ENCODE measurements at places on chromosomes 11 and 22.

DNA sequence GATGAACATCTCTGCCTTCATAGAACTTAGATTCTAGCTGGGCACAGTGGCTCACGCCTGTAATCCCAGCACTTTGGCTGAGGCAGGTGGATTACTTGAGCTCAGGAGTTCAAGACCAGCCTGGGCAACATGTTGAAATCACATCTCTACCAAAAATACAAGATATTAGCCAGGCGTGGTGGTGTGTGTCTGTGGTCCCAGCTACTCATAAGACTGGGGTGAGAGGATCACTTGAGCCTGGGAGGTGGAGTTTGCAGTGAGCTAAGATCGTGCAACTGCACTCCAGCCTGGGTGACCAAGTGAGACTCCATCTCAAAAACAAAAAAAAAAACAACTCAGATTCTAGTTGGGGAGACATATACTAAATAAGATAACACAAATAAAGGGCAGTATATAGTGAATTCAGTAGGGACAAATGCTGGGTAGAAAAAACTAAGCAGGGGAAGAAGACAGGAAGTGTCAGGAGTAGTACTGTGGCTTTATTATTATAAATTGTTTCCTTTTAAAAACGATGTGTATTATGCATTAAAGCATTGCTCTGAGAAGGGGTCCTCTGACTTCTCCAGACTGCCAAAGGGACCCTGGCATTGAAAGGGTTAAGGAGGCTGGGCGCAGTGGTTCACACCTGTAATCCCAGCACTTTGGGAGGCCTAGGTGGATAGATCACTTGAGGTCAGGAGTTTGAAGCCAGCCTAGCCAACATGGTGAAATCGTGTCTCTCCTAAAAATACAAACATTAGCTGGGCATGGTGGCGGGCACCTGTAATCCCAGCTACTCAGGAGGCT is 46.7 kb downstream of the PACS1 start:
- DNase-seq = no peak

GRCh38 chr11:117644403-117645155 is 152.4 kb downstream of the DSCAML1 start:
- no peak for DNase-seq

- DNase-seq = no peak
Measured at GRCh38 chr11:45265969-45266675, 20.0 kb downstream of the SYT13 start.

- peak; percentile 94 for DNase-seq
Measured at GRCh38 chr11:73307323-73308002, 613 bp upstream of the ARHGEF17 start.

DNA sequence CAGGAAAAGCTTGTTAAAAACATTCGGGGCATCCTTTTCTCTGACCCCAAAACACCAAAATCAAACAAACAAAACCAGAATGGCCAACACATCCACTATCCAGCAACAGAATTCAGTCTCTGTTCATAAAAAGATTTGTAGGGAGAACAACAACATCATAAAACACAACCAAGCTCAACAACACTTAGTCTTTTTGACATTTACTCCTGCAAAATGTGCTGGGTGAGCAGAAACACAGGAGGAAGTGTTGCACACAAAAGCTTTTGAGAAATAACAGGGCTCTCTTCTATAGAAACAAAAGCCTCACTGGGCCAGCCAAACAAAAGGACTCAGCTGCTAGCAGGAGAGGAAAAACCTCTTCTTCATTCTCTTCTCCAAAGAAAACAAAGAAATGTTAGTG is 736.0 kb upstream of the CCDC90B start:
- peak; percentile 36 for DNase-seq

DNA sequence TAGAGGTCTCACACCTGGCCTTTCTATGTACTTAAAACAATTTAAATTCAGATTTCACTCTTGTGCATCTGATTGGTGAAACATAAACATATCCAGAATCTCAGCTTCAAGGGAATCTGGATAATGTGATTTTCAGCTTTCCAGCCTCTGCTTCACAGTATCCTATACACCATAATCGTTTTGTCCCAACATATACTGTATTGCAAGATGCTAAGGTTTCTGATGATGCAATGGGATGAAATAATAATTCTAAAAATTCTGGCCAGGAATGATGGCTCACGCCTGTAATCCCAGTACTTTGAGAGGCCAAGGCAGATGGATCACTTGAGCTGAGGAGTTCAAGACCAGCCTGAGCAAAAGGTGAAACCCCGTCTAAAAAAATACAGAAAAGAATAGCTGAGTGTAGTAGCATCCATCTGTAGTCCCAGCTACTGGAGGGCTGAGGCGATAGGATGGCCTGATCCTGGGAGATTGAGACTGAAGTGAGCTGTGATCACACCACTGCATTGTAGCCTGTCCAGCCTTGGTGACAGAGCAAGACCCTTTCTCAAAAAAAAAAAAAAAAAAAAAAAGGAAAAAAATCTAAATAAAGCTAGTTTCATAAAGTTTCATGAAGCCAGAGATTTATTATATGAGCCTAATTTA is 41.0 kb upstream of the CTSC start:
- DNase-seq = no peak

- no peak for DNase-seq
Measured at GRCh38 chr11:43122546-43122945, 189.2 kb upstream of the API5 start.

GRCh38 chr22:49266561-49267519 is 560.8 kb downstream of the BRD1 start:
- DNase-seq = no peak

- no peak for DNase-seq
Measured at GRCh38 chr11:117189941-117190544, 9.1 kb upstream of the TAGLN start.

DNA sequence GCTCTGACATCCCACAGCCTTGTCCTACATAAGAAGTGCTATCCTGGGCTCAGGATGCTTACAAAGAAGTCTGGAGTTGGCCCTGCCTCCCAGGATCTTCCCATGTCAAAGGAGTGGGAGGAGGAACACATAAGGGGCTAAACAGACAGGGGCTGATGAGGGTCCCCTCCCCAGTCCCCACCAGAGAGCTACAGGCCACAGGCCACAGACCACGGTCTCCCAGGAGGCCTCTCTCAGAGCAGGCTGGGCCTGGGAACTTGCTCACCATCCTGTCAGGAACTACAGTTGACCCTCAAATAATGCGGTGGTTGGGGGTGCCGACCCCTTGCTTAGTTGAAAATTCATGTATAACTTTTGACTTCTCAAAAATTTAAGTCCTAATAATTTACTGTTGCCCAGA is 315.5 kb downstream of the NTM start:
- no peak for DNase-seq

- DNase-seq = no peak
Measured at GRCh38 chr22:25602445-25602844, 38.0 kb downstream of the GRK3 start.

DNA sequence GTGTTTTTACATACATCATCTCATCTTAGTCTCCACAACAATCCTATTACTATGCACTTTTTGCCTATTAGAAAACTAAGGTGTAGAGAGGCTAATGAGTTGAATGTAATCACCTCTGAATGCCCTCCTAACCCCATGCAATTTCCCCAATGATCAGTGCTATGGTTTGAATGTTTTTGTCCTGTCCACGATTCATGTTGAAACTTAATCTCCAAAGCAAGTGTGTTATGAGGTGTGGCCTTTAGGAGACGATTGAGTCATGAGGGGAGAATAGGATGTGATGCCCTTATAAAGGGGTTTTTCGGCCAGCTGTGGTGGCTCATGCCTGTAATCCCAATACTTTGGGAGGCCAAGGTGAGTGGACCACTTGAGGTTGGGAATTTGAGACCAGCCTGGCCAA is 2.0 kb upstream of the CCDC73 start:
- no peak for DNase-seq

DNA sequence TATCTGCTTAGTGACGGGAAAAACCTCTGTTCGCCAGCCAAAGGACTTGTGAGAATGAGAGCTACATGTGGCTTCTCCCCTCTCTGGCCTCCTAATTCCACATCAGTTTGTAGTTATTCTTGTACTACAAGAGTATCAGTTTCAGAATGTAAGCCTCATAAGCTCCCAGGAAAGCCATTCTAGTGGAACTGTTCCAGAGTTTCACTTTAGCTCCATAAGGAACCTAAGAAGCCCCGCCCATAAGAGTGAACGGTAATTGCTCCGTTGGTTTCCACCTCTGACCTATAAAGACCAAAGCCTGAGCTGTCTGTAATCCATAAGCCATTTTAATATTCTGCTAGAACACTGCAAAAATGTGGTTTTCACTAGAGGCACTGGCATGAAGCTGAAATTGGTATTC is 53.0 kb downstream of the SIK3 start:
- no peak for DNase-seq

DNA sequence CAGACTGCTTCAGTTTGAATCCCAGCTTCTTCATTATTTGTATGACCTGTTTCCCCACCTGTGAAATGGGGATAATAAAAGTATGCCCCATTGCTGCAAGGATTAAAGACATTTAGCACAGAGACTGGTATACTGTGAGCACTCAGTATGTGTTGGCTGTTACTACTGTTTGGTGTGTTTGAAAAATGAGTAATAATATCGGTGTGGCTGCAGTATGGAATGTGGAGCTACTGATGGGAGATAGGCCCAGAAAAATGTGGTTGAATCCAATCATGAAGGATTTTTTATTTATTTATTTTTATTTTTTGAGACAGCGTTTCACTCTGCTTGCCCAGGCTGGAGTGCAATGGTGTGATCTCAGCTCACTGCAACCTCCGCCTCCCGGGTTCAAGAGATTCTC is 9.1 kb upstream of the C1QTNF4 start:
- no peak for DNase-seq

DNA sequence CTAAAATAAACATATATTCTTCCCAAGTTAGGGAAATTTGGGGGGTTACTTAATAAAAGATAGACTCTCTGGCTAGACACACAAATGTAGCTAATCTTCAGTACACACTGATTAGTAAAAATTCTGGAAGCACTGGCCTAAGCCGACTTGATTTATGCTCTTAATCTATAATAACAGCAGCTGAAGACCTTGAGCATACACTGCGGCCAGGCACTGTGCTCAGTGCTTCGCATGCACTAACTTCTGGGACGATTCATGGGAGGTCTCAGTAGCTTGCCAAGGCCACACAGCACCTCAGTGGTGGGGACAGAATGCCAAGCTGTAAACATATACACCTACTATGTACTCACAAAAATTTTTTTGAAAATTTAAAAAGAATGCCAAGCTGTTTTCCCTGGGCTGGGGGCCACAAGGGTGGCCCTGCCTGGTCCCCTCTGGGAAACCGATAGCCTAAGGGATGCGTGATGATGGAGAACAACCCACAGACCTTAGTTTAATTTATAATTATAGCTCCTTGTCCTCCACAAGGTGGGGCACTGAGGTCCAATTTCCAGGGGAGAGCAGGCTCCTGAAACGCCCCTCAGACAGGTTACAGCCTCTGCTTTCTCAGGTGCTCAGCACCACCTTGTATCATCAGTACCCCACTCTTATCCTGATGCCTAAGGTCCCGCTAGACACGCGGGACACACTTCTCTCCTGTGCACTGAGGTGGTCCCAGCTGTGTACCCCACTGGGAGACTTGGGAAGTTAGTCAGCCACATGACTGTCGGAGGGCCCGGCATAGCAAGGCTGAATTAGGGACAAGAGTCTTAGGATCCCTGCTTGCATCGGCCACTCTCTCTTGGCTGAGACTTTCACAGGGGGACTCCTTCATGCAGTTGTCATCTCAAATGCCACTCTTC is 20.1 kb downstream of the SERPIND1 start:
- DNase-seq = no peak

GRCh38 chr22:44734801-44735517 is 17.4 kb upstream of the ARHGAP8 start:
- no peak for DNase-seq

DNA sequence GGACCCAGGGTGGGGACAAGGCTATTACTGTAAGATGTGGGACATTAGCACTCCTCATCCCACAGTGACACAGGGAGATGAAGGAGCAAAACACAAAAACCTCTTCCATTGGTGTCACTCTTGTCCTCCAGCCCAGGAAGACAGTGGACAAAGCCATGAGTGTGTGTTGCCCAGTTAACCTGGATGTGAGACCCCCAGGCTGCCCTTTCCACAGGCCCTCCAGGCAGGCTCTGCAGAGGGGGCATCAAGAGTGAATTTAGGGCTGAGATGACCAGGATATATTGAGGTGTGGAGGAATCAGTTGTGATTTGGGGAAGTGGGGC is 111.3 kb downstream of the GGTLC2 start:
- DNase-seq = no peak

- no peak for DNase-seq
Measured at GRCh38 chr11:81211050-81211449, 1522.6 kb downstream of the FAM181B start.

DNA sequence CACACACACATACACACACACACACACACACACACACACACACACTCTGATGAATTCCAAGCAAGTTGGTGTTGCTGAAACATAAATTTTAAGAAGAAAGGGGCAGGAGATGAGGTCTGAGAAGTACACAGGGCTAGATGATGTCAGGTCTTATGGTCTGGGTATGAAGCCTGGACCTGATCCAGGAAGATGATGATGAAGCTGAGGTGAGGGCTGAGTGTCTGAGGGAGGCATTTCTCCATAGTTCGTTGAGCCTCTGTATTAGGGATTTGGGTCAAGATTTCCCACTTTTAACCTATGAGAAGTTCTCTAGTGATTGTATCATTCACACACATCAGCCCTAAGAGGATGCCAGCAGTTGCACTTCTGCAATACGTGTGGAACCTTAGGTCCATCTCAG is 32.6 kb downstream of the KREMEN1 start:
- no peak for DNase-seq

- DNase-seq = no peak
Measured at GRCh38 chr22:29310065-29310862, 3.8 kb downstream of the GAS2L1 start.

DNA sequence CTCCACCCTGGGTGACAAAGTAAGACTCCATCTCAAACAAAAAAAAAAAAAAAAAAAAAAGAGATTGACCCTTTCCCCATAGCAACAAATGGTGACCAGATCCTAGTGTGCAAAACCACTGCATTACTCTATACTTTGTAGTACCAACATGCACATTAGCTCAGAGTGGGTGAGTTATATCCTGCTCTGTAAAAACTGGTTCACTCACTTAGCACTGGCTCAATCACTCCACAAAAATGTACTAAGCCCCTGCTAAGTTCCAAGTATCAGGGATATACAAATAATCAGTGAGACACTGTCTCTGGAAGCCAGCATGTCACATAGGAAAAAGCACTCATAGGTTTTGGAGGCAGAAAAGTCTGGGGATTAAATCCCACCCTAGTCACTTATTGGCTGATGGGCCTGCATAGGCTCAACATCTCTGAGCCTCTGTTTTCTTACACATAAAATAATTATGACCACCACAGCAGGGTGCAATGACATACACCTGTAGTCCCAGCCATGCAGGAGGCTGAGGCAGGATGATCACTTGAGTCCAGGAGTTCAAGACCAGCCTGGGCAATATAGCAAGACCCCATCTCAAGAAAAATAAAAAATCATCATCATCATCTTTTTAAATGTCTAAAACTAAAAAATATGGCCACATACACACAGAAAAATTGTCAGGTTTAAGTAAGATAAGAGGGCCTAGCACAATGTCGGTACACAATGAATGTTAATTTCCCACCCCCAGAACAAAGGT is 11.9 kb downstream of the FAM168A start:
- no peak for DNase-seq

DNA sequence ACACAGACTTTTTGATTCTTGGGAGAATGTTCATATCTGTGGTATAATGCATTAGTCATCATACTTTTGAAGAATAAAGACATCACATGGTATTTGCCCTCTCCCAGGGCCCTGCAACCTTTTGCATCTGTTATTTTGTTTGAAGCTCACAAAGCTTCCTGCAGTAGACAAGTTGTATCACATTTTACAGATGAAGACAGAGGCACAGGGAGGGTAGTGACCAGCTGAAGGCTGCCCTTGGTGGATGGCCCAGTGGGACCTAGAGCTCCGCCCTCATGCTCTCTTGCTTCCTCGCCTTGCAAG is 66.4 kb downstream of the UBASH3B start:
- DNase-seq = no peak

- no peak for DNase-seq
Measured at GRCh38 chr22:46866591-46866990, 104.1 kb downstream of the TBC1D22A start.
